Epithelial cell of alveolus of lung (primary cell): ENCODE measurements at places on chromosomes 5 and 9. TPM values are rescaled to one million over a fixed set of nuclear protein-coding genes. Genes with fewer than 3 reads are reported as not detected.

FREM1 gene
- total RNA-seq, result 0.08 and 0.26 TPM in 2 replicates

MAMDC4 gene
- total RNA-seq, result 0.91 and 2.2 TPM in 2 replicates

NR2F1 gene
- 85.3 and 452 TPM in 2 replicates for total RNA-seq

ABL1 gene
- total RNA-seq, result 62.8 and 117 TPM in 2 replicates

TAL2 gene
- total RNA-seq, result not detected in 2 replicates

PCSK5 gene
- total RNA-seq, result 5.6 and 6.7 TPM in 2 replicates
